ENCODE measurements at places on chromosomes 4 and X. TPM values are rescaled to one million over a fixed set of nuclear protein-coding genes. Genes with fewer than 3 reads are reported as not detected.

Gene PRRG1
- not detected for total RNA-seq

Gene ADGRA3
- total RNA-seq, result 15.6 TPM

Gene SPIN2B
- total RNA-seq, result 8.5 TPM

Gene CYSLTR1
- total RNA-seq, result 3.1 TPM

Gene DCAF16
- 52.7 TPM for total RNA-seq

Gene BBS12
- total RNA-seq, result 0.96 TPM

All from activated naive CD4-positive, alpha-beta T cell treated with anti-CD3 and anti-CD28 coated beads, Interleukin-2, amount 50 U/mL, for 72 hours (primary cell).